ENCODE measurements at places on chromosomes 1 and 21.

- no peak for DNase-seq
These were observed 76.4 kb downstream of the HS2ST1 start for GRCh38 chr1:86990826-86991225.

- peak; percentile 34 for DNase-seq
These were observed 612.9 kb downstream of the PTPRU start for GRCh38 chr1:29849038-29849750.

DNA sequence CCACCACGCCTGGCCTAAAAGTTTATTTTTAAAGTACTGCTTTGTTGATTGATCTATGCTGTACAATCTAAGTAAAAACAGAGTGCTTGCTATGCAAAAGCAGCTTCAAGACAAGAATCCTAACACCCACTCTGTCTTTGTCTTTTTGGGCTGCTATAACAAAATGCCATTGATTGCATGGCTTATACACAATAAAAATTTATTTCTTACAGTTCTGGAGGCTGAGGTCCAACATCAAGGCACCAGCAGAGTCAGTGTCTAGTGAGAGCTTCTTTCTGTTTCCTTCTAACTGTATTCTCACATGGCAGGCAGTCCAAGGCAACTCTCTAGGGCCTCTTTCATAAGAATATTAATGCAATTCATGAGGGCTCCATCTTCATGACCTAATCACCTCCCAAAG, 63.6 kb upstream of the GJA5 start:
- no peak for DNase-seq

- DNase-seq: no peak
These were observed 265.3 kb downstream of the SPATA17 start for GRCh38 chr1:217896490-217896889.

DNA sequence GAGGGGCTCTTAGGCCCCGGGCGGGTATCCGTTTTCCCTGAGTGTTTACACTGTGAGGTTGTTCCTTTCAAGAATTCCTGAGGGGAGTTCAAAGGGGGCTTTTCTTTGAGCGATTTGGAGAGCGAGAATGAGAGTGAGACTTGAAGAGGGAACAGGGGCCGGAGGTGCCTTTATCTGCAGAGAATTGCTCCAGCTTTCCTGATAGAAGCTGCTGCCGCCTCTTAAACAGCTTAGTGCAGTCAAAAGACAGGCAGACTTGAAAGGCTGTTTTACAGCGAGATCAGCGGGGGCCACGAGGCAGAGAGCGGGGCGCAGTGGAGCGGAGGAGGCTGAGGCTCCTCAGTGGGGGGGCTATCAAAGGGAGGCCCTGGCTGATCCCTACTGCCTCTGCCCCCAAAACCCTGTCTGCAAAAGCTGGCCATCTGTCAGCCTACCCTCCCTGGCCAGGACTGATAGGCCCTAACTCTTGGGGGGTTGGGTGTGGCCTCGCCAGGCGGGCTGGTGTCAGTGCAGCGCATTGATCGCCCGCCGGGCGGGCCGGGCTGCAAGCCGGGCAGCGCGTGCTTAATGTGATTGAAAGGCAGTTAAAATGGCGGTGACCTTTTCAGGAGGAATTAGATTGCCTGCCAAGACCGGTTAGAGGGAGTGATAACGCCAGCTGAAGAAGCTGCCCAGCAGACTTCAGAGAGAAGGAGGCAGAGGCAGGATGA, 36.4 kb downstream of the TMEM53 start:
- no peak for DNase-seq

GRCh38 chr1:101410048-101410878, 173.4 kb downstream of the S1PR1 start:
- no peak for DNase-seq

DNA sequence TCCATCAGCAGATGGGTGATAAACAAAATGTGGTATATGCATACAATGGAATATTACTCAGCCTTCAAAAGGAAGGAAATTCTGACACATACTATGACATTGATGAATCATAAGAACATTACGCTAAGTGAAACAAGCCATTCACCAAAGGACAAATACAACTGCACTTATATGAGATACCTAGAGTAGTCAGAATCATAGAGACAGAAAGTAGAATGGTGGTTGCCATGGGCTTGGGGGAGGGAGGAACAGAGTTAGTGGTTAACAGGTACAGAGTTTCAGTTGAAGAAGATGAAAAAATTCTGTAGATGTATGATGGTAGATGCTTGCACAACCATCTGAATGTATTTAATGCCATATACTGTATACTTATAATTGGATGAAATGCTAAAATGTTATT, 39.1 kb upstream of the KCNK2 start:
- DNase-seq: no peak

GRCh38 chr1:154405747-154406571, 816 bp downstream of the IL6R start:
- no peak for DNase-seq

DNA sequence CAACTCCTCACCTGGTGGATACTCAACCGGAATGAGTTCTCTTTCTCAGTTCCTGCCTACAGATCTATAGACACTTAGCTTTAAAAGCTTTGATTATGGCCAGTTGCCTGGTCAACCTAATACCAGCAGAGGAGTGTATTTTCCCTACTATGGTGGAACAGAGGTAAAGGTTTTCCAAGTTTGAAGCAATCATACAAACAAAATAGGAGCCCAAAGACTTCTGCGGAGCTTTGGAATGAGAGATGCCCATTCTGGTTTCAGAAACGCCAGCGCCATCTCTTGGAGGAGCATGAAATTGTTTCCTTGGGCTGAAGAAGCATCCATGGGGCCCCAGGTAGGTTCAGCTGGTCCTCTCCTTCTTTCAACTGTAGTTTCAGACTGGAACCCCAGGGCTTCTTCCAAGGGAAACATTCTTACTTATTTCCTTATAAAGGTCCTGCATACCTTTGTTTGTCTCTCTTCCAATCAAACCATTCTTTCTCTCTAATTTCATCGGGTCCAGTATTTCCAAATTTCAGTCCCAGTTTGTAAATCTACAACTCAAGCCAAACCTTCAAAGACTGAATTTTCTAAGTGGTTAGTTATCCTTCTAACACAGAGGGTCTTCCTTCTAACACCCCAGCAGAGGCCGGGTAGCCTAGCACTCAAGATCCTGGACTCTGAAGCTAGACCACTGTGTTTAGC, 95.9 kb downstream of the KCNJ15 start:
- DNase-seq: peak; percentile 59

DNA sequence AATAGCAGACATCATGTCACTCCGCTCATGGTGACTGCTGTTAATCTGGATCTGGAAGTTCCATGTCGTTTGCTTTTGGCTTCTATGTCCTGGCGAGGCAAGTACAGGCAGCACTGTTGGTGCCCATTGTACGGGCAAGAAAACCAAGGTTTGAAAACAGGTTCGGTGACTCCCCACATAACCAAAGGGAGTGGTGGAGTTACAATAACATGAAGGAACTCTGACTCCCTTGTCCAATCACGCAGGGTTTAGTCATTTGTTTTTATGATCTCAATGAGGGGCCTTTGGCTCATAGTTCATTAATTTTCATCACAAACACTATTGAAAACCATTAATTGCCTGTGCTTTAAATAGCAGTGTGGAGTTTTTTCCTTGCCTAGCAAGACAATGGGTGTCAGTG, 82.9 kb upstream of the SSX2IP start:
- DNase-seq: no peak

DNA sequence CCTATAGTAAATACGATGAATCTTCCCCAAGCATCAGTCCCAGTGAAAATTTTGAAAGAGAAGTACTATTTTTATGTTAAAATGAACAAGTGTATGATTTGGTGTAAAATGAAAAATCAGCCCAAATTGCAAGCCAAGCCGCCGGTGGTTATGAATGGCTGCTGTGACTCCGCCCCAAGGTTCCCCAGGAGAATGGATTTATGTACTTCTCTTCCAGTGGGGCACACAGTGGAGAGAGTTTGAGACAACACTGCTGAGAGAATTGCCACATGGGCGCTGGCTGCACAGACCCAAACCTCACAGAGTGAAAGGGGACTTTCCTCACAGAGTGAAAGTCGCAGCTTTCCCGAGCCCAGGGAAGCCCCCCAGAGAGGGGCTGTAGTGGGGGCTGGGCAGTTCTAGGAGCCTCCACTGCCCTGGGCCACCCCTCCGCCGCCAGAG, 24.0 kb downstream of the CDK18 start:
- no peak for DNase-seq

DNA sequence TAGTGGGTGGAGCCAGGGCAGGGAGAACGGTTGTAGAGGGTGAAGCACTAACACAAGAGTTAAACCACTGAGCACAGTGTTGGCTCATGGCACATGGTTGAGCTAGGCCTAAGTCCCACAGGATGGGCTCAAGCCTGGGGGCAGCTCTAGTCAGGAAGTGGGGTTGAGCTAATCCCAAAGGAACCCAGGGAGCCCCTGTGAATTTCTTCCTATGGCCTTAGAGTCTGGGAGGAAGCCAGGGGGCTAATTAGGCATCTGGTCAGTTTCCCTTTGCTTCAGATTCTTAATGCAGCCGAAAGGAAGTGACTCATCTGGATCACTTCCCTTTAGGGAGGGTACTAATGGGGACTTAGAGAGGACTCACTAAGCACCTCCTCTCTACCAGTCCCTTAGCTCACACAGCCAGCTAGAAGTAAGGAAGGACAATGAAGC, 10.1 kb downstream of the CFAP45 start:
- DNase-seq: no peak

DNA sequence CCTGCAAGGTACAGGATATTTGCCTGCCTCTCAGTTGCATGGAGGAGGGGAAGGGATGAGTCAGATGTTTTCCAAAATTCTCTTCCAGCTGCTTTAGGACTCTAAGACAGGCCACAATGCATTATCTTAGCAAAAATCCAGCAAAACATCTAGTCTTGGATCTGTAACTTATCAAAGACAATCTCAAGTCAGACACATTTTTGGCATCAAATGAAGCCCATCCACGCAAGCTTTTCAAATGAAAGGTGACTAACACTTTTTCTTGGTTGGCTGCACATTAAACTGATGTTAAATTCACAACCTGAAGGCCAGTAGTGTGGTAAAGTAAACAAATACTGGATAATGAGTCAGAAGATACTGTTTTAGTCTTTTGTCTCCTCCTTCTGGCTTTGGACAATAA, 21.3 kb downstream of the FAM78B start:
- DNase-seq: no peak

DNA sequence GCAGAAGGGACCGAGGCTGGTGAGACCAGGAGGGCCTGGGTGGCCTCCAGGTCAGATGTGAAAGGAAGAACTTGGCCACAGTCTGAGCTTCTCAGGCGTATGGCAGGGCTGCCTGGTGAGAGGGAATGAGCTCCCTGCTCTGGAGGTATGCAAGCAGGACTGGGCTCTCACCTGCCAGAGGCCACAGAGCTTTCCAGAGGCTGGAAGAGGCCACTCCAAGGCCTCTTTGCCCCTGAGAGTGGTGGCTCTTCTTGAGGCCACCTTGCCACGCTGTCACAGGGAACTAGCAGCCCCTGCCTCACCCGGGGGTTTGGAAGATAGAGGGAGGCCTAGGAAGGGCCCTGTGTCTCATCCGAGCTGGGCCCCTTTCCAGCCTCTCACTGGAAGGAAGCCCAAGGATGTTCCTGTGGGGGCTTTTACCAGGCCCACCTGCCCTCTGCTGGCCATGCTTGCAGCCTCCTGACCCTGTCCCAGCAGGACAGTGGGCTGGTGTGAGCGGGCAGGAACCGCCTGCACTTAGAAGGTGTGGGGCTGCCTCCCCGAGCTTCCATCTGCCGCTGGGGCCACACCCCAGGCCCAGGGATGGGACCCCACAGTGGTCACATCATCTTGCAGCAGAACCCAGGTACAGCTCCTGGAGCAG, 10.0 kb downstream of the PCSK9 start:
- DNase-seq: no peak

GRCh38 chr1:9361630-9362260, 69.1 kb downstream of the SPSB1 start:
- DNase-seq: no peak

DNA sequence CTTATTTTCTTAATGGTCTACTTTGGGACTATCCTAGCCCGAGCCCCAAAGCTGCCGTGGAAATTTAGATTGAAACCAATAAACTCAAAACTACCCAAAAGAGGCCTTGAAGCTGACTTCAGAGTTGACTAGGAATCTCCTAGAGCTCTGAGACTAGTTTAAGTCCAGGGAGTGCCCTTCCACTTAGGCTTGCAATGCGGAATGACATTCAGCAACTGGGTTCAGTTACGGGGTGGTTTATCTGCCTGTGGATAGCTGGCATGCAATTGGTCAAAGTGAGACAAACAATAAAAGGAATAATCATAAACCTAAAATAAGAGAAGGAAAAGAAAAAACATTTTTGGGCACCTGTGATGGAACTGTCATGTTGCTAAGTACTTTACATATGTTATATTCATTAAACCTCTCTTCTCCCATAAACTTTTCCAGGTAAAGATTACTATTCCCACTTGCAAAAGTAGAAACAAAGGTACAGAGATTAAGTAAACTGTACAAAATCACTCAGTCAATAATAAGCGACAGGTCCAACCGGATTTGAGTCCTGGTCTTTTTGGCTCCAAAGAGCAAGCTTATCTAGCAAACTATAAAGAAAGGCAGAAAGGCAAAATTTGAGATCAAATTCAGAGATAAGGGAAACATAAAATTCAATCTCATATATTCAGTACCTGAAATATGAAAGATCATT, 56.5 kb downstream of the GPATCH2 start:
- no peak for DNase-seq

DNA sequence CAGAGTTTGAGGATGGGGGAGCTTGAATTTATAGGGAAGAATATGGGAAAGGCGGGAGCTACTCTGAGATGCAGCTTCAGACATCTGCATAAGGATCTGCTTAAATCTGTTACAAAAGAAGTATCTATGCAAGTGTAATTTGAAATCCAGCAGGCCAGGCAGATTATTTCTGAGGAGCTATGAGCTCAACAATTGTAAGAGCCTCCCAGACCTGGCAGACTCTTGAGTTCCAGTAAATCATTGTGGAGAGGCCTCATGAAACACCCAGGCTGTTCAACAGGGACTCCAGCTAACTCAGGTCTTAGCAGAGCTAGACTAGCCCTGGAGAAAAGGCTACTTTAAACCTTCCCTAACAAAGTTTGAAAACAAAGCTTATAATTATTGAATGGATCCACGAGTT, 647.5 kb upstream of the CHRM3 start:
- no peak for DNase-seq

- DNase-seq: no peak
These were observed 62.3 kb downstream of the HLCS start for GRCh38 chr21:36904093-36904666.

GRCh38 chr21:44932408-44933181, 7.2 kb upstream of the SLX9 start:
- no peak for DNase-seq

- no peak for DNase-seq
These were observed 216.0 kb upstream of the NEGR1 start for GRCh38 chr1:72498371-72498770.

DNA sequence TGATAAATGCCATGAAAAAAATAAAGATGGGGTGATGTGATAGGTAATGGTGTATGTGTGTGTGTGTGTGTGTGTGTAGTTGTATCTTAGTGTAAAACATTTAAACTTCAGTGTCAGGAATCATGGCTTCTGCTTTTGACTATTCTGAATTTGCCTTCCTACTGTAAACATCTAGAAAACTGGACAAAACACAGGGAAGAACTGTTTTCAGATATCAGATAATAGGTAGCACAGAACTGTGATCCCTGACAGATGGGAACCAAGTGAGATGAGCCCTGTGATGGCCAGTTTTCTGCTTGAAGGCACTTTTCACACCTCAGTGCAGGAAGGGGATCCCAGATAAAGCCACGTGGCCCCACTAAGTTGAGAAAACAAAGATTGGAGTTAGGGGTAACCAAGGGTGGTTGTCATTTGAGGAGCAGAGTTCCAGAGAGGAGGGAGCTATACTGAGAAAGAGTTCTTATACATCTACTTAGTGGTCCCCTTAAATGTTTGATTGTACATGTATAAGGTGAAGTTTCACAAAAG, 17.3 kb downstream of the DYRK1A start:
- no peak for DNase-seq
